ENCODE measurements at places on chromosomes 5 and 9.

DNA sequence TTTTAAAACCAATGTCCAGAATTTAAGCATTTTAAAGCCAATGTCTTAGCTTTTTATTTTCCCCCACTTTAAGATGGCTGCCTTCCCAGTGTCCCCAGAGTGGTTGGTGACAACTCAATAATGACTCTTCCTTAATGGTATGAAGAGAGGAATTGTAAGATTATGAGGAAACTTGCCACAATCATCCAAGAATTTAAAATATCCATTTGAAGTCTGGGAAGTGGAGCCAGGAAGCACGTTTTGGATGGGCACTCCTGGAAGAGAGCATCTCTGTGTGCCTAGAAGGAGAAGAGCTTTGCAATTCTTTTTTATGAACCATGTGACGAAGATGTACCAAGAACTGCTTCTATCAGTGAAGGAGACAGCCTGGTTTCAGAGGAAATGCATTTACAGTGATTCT is 11.3 kb upstream of the IGFBPL1 start:
- DNase-seq, result no peak

DNA sequence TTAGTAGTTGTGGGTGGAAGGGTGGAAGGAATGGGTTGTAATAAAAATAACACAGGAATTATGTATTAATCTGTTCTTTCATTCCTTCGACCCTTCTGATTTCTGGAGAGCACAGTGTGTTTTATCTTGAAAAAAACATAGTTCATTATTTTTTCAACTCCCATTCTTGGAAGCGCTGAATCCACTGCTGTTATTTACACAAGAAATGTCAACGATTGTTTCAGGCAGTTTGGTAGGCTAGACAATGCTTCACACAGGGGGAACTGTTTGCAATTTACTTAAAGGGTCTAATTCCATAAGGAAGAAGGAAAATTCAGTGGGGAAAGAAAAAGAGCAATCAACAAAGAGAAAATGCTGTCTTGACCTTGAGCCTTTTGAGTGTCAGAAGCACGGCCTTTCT is 142.9 kb downstream of the TLE1 start:
- no peak for DNase-seq

DNA sequence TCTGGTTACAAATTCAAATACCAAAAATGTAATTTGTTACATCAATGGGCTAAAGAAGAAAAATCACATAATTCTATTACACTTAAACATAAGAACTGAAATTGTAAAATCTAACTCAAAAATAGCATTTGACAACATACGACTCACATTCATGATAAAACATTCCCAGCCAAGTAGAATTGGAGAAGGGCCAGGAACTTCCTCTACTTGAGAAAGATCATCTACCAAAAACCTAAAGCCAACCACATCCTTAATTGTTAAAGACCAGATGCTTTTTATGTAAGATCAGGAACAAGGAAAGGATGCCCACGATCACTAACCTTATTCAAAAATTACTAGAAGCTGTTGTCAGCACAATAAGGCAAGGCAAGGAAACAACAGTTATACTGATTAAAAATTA is 1819.8 kb upstream of the C9orf72 start:
- DNase-seq, result no peak

GRCh38 chr5:115507681-115508080 is 36.9 kb downstream of the FEM1C start:
- no peak for DNase-seq

- no peak for DNase-seq
Measured at GRCh38 chr9:131279863-131280570, 3.7 kb upstream of the FAM78A start.

- DNase-seq, result no peak
Measured at GRCh38 chr9:126504977-126505455, 108.7 kb upstream of the LMX1B start.

DNA sequence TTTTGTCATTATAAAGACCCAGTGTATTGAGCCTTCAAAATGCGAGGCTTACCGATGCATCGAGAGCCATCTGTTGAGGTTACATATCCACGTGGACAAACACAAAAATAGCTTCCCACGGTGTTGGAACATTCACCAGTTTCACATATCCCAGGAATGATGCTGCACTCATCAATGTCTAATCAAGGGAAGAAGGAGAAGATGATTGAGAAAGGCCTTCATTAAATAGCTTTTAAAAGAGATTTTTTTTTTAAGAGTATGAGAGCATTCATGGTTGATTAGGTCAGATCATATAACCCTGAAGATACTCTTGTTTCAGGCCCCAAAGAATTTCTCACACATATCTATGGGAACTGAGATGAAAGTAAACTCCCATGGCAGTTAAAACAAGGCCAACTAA is 129.4 kb downstream of the FBN2 start:
- no peak for DNase-seq

DNA sequence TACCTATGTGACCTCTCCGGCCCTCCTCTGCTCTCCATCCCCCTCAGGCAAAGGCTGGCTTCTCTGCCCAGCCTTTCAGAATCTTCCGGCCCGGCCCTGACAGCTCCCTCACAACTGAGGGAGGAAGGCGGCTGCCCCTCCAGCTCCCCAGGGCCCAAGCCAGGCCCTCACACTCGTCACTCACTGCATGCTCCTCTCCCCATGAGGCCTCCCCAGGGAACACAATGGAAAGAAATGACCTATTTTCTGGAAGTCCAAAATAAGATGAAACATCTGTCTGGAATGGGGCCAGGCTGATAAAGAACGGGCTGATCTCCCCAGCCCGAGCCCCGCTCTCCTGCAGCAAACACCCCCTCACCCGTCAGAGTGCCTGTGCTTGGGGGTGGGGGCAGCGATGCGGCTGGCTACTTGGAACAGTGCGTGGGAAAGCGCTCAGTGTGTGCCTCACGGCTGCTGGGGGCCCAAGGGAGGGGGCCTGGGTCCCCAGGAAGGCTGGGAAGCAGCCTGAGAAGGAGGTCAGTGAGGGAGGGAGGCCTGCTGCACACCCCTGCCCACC is 11.3 kb downstream of the PDGFRB start:
- DNase-seq, result no peak
